ENCODE measurements at places on chromosomes 7 and 10.

DNA sequence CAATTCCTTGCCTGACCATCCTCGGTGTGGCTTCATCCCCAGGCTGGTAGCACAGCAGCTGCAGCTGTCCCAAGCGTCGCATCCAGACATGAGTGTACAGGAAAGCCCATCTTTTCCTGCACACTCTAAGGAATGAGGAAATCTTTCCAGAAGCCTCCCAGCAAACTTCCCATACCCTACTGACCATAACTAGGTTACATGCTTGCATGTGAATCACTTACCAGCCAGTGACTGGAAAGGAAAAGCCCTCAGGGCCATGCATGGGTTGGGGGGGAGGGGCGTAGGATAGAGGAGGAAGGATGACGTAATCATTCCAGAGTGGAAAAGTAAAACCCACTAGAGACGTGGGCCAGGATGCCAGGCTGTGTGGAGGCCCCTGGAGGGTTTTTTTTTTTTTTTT lies 18.9 kb upstream of the ZNF212 start:
- DNase-seq, result no peak

DNA sequence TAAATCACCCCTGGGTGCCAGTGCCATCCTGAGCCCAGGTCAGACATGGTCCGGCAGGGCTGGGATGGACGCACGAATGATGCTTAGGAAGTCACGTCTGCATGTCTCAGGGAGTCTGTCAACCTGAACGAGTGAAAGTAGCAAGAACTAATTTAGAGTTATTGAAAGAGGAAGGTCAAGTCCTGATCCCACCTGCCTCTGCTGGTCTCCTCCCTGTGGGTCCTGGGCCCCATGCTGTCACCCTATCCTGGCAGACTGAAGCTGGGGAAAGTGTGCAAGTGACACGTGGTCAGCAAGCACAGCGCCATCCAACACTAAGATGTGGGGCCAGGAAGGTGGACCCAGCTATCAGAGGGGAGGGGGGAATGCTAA lies 26.1 kb upstream of the GRID1 start:
- DNase-seq, result no peak

DNA sequence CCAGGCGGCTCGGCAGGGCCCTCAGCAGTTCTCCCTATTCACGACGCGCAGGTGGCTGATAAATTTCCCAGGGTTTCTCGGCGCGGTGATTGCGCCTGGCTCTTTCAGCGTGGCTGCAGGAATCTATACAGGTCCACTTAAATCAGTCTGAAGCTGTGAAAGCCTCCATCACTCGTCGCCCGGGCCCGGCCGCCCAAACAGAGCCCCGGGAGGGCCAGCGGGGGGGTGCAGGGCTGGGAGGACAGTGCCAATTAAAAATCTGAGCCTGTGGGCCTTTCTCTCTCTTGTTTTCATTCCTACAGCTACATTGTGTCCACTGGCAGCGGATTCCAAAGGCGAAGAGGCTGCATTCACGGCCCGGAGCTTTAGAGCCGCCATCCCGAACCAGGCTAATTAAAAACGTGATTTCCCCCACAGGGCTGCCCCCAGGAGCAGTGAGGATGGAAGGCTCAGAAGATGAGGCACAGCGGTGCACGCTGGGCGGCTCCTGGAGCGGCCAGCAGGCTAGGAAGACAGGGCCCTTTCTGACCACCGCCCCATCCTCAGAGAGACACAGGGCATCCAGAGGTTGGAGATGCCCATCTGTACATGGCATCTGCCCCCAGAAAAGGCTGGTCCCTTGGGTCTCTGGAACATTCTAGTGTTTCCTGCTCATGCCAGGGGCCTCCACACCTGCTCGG lies 100.7 kb downstream of the FAM53B start:
- DNase-seq, result no peak

DNA sequence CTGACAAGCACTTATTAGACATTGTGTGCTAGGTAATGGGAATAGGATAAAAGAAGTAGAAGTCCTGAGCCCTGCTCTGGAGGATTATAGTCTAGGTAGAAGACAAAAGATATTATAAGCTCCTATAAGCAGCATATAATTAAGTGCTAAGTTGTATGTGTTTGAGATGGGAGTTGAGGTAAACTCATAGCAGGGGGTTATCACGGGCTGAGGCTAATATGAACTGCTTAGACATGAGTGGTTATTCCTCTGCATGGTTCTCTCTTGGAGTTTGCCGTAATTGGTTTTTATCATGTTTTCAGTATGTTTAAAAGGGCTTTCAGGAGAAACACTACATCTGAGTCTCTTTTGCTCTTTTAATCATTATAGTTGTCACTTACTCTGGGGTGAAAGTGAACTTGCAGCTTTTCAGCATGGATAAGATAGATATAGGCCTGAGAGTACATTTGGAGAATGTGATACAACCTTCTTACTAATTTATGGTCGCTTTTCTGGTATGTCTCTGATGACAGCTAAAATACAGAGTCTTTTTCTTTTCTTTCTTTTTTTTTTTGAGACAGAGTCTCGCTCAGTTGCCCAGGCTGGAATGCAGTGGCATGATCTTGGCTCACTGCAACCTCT lies 39.0 kb downstream of the SMNDC1 start:
- DNase-seq, result no peak

DNA sequence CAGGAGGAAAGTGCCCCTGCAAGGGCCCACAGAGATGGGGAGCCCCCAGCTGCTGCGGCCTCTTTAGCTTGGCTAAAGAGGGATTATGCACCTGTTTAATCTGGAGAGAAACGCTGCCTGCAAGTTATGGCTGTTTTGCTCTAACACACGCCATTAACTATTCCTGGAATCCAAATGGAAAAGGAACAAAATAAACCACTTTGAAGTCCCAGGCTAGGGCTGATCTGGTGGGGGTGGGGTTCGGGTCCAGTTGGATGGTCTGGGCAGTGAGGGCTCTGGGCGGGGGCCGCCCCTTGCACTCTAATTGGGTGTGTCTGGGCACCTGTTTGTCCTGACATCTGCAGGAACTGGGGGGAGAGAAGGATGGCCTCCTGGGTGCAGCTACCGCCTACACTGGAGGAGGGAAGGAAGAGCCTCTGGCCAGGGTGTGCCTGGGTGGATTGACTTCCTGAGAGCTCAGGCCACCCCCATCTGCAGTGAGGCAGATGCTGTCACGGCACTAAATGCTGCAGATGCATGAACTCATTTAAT lies 300.6 kb downstream of the ZEB1 start:
- DNase-seq, result no peak

GRCh38 chr10:34520084-34520483 lies 295.0 kb downstream of the PARD3 start:
- no peak for DNase-seq

GRCh38 chr7:128837521-128837921 lies 7.3 kb downstream of the FLNC start:
- no peak for DNase-seq

DNA sequence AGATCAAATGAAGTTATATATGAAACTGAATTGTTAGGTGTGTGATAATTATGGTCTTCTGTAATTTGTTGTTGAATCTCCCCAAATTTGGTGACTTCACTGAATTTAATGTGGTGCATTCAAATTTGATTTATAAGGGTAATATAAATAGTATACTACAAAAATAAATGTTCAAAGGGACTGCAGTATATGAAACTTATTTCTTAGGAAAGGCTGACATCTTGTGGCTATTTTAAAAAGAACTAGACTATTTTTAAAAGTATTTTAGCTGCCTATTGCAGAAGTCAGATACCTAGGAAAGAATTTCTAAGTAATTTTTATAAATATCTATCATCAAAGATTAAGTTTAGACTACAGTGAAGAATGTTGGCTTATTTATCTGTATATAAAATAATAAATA lies 36.6 kb downstream of the ATRNL1 start:
- DNase-seq, result no peak

DNA sequence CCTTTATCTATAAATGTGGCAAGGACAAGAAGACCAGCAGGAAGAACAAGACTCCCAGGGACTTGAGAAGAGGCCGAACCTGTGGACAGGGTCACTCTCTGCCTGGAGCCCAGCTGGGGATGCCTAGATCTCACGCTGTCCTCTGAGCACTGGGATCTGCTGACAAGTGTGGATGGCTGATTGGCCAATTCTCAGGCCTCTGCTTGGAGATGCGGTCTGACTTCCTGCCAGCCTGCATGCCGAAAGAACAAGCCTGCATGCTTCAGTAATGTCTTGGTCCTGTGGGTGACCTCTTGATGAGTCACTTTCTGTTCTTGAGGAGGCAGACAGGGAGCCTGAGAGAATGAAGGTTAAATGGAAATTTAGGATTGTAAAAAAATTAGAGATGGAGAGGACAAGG lies 84.7 kb downstream of the TMEM178B start:
- no peak for DNase-seq

DNA sequence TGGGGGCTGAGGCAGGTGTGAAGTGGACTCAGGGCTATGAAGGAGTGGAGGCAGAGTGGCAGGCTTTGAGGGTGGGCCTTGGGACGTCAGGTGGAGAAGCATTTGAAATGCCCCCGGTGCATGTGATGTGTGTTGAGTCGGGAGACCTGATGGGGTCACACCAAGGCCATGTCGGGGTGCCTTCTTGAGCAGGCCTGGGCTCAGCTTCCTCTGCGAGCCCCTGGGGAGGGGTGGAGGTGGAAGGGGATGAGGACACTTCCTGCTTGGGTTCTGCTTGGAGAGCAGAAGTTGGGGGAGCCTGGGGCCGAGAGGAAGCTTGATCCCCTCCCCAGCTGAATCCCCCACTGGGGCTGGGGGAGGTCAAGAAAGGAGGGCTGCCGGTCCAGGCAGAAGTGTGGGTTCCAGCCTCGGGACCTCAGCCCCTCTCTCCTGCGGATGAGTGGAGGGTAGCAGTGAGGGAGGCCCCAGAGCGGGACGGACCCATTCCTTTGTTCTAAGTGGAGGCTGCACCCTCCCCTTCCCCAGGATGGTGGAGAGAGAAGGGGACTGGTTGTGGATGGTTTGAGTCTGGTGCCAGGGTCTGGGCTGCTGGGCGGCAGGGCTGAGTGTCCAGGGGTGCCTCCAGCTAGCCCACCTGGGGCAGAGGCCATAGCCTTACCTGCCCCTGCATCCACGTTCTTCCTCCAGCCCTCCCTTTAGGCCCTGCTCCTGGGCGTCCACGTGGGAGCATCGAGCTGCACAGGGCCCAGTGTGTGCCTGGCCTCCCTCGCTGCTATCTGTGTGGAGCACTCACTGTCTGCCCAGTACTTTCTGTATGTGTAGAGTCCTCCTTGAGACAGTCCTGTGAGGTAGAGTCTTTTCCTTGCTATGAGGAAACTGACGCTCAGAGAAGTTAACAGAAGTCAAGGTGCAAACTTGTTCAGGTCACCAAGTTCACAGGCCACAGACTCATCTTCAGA lies 36.7 kb downstream of the PRF1 start:
- DNase-seq, result no peak

DNA sequence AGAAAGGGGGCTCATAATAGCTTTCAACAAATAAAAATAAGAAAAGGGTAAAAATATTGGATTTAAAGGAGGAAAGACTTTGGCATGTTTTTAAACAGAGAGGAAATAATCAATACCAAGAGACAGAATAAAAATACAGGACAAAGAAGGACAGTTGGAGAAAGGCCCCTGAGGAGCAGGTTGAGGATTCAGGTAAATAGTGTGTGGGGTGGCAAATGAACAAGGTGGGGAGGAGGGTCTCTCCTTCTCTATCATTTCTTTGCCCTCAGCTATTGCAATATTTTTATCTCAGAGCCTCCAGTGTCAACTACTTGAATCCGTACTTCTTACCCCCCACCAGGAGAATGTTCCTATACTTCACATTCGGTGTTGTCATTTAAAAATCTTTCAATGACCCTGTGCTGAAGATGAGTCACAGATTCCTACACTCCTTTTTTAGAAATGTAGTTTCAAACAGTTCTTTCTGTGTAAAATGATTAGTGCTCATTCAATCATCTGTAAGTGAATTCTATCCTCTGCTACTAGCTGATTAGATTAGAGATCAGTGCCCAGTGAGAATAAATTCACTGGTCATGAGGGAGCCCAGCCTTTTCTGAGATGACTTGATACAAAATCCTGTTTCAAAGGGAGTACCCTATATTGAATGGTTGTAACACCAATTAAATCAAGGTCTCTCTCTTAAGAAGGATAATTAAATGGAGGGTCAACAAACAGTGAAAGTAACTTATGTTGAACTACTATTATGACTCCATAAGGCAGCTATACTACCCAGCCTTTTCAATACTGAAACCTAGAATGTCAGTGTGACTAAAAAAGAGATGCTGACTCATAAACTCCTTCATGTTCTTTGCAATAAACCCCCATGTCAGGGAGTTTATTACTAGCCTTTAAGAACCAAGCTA lies 50.4 kb upstream of the WNT16 start:
- DNase-seq, result no peak

GRCh38 chr7:123901101-123901500 lies 23.9 kb upstream of the SPAM1 start:
- no peak for DNase-seq

GRCh38 chr10:74104480-74104879 lies 46.1 kb downstream of the AP3M1 start:
- DNase-seq, result no peak

- no peak for DNase-seq
Measured at GRCh38 chr10:58817201-58817846, 304.7 kb downstream of the BICC1 start.

- DNase-seq, result no peak
Measured at GRCh38 chr7:112370436-112370835, 79.8 kb upstream of the IFRD1 start.

- no peak for DNase-seq
Measured at GRCh38 chr7:92025260-92025659, 84.6 kb downstream of the AKAP9 start.

- DNase-seq, result no peak
Measured at GRCh38 chr7:140540136-140540777, 61.0 kb upstream of the MKRN1 start.

GRCh38 chr7:16669581-16669980 lies 23.6 kb downstream of the BZW2 start:
- DNase-seq, result no peak

- DNase-seq, result no peak
Measured at GRCh38 chr7:27435461-27435860, 192.9 kb downstream of the EVX1 start.

DNA sequence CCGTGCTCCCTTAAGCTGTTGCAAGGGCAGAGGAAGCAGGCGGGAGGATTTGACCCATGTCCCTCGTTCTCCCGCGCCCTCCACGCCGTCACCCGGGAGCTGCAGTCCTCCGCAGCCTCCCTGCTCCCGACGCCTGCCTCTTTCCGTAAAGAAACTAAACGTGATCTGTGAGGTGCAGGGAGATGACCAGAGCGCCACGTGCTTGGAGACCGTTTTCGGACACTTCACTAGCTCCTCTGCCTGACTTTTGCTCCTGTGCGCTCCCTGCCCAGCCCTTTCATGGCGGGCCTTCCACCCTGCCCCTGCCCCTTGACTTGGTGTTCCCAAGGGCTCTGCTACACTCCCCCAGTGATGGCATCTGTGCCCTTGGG lies 171.2 kb downstream of the LSM5 start:
- DNase-seq, result no peak

- no peak for DNase-seq
Measured at GRCh38 chr10:11143242-11143641, 125.6 kb downstream of the CELF2 start.

GRCh38 chr7:4144172-4144701 lies 537.9 kb upstream of the FOXK1 start:
- no peak for DNase-seq

DNA sequence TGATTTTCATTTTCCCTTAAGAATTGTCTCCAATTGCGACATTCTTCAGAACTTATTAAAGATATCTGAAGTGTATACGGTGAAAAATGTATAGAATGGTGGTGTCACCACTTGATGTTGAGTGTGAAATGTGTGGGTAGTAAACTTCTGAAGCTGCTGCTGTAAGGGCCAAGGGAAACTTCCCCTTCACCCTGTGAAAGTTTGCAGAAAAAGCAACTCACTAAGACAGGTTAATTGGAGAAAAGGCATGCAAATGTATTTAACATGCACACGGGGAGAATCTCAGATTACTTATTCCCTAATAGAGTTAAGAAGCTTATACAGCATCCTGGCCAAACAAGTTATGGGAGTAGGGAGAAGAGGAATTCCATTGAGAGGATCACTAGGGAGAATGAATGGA lies 173.0 kb downstream of the NSUN6 start:
- no peak for DNase-seq

Data from stimulated activated CD8-positive, alpha-beta memory T cell treated with anti-CD3 and anti-CD28 coated beads, Interleukin-15, amount 100 ng/mL, for 4 hours (primary cell).